ENCODE measurements at places on chromosomes 1 and 21.

DNA sequence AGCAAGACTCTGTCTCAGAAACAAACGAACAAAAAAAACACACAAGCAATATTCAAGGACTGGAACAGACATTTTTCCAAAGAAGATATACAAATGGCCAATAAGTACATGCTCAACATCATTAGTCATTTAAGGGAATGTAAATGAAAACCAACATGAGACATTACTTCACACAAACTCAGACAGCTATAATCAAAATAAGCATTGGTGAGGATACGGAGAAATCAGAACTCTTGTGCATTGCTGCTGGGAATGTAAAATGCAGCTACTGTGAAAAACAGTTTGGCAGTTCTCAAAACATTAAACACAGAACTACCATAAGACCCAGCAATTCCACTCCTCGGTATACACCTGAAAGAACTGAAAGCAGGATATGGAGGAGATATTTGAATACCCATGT is 15.4 kb downstream of the NOL9 start:
- DNase-seq = no peak

DNA sequence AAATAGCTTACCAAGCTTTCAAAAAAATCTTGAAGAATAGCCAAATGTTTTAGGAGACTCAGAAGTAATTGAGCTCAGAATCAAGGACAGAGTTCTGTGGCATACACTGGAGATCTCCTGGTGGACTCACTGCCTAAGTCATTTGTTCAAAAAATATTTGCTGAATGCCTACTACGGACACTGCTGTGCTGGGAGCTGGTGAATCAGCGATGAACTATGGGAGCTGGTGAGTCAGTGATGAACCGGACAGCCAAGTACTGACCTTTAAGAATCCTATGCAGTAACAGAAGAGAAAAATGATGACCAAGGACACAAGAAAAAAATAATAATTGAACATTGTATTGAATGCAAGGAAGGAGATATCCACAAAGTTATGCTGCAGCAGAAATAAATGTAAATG is 717.9 kb upstream of the CXADR start:
- DNase-seq = no peak

GRCh38 chr1:6123083-6123482 is 57.0 kb downstream of the CHD5 start:
- DNase-seq = no peak

GRCh38 chr1:9629445-9630201 is 21.9 kb upstream of the PIK3CD start:
- no peak for DNase-seq

DNA sequence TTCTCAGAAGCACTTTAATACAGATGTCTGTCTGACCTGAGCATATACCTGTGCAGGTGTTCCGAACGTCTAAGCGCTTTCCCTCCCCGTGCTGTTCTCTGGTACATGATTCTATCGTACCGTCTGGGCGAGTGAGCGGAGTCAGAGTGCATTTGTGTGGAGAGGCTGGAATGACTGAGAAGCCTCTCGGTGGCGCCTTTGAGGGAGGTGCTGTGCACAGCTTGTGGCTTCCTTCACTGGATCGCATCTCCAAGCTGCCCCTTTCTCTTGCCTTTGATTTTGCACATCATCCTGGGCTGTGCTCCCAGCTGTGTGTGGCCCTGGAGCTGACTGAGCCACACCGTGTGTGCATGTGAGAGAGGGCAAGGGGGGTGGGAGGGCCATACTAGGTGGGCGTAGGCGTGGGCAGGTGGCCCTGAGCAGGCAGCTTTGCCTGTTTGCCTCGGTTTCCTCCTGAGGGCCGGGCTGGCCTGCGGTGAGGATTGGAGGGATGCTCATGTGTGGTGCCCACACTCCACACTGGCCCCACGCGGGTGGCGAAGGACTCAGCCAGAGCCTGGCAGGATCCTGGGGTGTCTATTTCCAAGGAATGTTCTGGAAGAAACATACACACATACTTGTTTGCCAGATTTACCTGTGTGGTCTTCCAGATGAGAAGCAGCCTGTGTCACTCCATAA is 105.3 kb downstream of the ADARB1 start:
- DNase-seq = no peak

- DNase-seq = no peak
Observed at GRCh38 chr21:45137612-45137937, 63.2 kb downstream of the ADARB1 start.

DNA sequence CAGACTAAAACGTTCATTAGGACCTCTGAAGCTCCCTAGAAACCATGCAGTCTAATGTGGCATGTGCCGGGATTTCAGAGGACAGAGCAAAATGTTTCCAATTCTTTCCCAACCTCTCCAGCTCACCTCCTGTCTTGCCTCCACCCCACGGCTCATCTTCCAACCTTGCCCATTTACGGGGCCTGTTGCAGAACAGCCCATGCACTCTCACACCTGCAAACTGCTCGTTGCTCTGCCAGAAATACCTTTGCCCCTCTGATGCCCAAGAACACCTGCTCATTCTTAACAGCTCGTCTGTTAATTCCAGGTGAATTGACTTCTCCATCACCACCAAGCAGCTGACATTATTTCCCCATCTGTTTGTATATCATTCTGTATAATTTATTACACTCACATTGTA is 53.9 kb upstream of the LBR start:
- peak; percentile 79 for DNase-seq

- no peak for DNase-seq
Observed at GRCh38 chr1:66778969-66779368, 22.1 kb downstream of the INSL5 start.

- DNase-seq = peak; percentile 13
Observed at GRCh38 chr1:150516050-150516591, 569 bp downstream of the FALEC start.

DNA sequence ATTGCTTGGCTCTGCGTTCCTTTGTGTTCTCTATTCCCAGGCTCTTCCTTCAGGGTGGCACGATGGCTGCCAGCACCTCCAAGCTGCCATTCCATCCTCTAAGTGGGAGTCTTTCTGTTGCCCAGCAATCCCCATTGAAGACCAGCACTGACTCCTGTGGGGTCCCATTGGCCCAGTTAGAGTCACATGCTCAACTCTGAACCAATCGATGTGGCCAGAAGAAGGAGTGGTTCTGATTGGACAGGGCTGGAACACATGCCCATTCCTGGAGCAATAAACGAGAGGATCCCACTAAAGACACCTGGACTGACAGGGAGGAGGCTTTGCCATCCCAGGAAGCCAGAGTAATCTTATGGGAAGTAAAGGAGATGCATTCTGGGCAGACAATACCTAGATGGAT is 97.2 kb upstream of the IGSF21 start:
- DNase-seq = no peak

- DNase-seq = no peak
Observed at GRCh38 chr1:65539266-65540131, 119.0 kb downstream of the LEPR start.

GRCh38 chr1:243301059-243301458 is 45.2 kb downstream of the SDCCAG8 start:
- no peak for DNase-seq

- peak; percentile 75 for DNase-seq
Observed at GRCh38 chr1:231236208-231236591, 4.8 kb upstream of the GNPAT start.

DNA sequence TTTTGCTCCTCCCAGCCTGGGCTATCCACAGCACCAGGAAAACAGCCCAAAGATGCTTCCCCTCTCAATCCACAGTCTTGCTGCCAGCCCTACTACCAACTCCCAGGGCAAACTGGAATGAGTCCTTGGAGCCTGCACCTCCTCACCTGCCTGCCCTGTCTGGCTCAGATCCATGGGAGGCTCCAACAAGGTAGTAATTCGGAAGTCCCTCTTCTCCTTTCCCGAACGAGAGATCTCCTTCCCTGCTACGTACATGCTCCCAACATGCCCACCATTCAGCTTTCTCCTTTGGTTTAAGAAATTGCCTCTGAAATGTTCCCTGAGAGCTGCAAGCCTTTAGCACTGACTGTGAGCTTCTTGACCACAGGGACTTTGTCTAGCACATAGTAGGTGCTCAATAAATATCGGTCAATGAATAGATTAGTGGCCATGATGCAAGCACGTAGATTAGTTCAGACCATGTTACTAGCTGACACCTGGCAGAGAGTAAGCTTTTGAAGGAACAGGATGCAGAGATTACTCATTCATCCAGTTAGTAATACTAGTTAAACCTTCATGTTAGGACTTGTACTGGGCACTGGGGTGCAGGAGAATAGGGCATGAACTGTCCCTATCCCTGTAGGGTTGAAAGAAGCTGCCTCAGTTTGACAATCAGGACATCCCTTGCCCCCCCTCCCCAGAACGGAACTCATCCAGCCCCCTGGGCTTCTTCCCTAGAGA is 80.1 kb downstream of the DISP3 start:
- DNase-seq = no peak

DNA sequence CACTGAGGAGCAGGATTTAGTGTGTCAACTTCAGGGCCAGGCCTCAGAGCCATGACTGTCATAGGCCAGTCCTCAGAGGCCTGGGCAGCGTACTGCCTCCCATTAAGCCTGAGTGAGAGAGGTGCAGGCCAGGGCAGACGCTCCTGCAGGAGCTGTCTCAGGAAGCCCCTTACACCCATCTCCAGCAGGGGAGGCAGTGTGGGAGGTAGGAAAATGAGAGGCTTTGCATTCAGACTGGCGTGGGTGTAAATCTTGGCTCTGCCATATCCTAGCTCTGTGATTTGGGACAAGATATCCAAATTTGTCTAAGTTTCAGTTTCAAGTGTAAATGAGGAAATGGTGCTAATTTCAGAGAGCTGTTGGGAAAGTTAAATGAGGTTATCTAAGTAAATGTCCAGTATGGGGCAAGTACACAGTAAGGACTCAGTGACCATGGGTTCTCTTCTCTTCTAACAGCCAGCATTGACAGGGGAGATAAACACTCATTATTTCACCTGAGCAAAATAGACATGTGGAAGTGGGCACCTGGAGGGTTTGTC is 184.1 kb downstream of the ZSCAN20 start:
- no peak for DNase-seq

DNA sequence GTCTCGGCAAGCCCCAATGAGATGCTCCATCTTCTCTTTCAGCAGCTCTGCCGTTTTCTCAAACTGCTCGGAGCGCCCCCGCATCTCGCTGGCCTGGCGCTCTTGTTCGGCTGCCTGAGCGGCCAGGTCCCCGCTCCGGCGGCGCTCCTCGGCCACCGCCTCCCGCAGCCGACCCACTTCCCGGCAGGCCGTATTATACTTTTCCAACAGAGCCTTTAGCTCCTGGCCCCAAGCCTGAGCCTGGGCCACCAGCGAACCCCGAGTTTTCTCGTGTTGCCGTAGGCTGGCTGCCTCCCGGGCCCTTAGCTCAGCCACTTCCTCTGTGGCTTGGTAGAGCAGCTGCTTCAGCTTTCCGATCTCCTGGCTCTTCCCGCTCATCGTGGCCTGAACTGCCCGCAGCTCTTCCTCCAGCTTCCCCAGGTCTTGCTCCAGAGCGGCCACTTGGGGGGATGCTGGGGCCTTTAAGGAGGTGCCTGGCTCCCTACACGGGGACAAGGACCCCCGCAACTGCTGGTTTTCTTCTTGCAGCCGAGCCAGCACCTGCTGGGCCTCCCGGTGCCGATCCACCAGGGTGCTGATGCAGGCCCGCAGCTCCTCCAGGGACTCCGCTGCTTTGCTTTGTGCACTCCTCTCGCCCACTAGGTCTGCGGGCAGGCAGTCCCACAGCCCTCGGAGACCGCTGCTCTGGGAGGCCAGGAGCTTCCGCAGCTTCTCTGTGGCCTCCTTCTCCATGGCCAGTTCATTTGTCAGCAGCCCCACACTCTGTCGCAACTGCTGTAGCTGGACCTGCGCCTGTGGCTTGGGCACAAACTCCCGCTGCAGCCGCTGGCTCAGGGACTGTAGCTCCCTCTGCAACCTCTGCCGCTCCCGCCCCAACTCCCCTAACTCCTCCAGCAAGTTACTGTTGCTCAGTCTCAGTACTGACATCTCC is 13.4 kb upstream of the PIAS3 start:
- no peak for DNase-seq
